ENCODE measurements at places on chromosomes 11 and 22.
A peak's percentile ranks its signal among the peaks of the same experiment; 100 is the strongest.

GRCh38 chr11:1040428-1041148 lies 4.1 kb upstream of the MUC6 start:
- no peak for DNase-seq

- no peak for DNase-seq
Observed at GRCh38 chr11:39541945-39542351, 1917.5 kb downstream of the LRRC4C start.

GRCh38 chr11:59783632-59784090 lies 26.9 kb downstream of the MRPL16 start:
- no peak for DNase-seq

GRCh38 chr11:67407688-67408163 lies 3.8 kb downstream of the TBC1D10C start:
- DNase-seq, result no peak

DNA sequence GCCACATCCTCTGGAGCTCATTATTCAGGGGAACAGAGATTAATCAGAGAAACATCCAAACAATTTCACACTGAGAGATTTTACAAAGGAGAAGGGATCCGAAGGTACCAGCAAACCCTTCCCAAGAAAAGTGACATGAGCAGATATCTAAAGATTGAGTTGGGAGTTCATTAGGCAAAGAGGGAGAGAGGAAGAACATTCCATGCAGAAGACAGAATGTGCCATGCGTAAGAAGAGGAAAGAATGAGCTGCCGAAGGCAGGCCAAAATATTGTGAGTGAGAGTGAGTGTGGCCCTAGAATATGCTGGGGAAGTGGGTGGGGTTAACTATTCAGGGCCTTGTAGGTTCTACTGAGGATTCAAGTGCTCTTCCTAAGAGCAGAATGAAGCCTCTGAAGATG lies 50.0 kb upstream of the LYVE1 start:
- no peak for DNase-seq

DNA sequence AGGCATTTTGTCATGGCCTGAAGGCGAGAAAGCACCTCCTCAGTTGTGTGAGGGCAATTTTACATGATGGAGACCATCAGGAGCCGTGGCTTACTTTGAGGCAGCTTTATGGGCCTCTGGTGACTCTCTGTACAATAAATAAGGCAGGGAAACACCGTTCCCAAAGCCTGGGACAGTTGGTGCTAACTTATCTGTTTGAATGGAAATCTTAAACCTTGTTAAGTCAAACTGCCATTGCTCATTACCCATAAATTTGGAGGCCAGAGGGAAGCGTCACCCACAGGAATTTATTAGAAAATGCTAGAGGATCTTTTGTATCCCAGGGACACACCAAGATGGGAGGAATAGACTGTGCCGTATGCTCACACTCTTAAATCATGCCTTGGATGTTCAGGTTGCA lies 1156.9 kb downstream of the BRD1 start:
- no peak for DNase-seq

- DNase-seq, result no peak
Observed at GRCh38 chr11:36530840-36531239, 20.8 kb upstream of the TRAF6 start.

DNA sequence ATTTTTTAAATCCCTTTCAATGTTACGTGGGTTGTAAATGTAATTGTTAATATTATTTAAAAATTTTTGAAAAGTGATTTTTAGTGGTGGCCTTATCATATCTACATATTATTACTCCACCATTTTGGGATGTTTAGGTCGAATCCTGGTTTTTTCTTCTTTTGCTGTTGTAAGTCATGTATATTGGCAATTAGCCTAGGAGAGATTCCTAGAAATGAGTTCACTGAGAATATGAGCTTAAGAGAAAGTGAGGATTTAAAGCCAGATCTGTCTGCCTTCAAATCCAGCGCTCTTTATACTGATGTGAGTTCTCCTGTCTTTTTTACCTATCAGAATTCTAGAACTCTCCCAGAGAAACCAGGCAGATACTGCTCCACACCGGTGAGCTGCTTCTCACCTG lies 56.1 kb downstream of the PTPRJ start:
- no peak for DNase-seq

DNA sequence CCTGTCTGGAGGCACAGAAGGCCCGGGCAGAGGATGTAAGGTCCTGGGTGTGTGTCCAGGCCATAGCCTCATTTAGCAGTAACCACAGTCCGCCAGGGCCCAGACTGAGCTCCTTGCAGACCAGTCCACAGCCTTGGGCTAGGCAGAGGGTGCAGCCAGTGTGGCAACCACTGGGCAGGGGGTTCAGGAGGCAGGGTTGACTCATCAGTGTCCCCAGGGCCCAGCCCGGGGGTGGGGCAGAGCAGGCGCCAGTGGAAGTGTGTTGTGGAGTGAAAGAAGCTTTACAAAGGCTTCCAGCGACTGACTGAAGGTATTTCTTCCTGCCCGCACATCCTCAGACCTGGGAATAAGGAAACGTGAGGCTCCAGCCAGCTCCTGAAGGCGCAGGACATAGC lies 27.7 kb upstream of the WNT11 start:
- no peak for DNase-seq

DNA sequence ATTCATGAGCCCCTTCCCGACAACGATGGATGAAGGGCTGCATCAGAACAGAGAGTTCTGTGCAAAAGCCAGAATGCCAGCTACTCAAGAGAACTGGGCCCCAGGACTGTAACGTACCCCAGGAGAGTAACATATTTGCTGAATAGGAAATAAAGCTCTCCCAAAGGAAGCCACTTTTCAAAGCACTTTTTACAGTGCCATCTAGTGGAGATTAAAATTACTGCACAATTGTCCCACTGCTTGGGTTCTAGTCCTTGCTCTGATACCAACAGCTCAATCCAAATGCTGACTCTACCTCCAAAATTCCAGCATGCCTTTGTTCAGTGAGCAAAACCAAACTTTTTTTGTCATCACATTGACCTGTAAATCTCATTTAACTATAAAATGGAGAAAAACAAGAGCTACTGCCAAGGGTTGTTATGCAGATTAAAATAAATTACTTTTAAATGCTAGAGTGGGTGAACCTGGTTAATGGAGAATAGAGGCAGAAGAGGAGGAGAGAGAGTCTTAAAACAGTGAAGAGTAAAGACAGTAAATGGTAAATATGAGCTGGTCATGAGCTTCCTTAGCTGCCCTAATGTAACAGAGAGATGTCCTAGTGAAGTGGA lies 87.6 kb upstream of the FSHB start:
- peak; percentile 25 for DNase-seq

GRCh38 chr22:49535527-49536125 lies 292.0 kb downstream of the BRD1 start:
- DNase-seq, result no peak

GRCh38 chr11:33471541-33471940 lies 214.4 kb downstream of the HIPK3 start:
- DNase-seq, result no peak

- no peak for DNase-seq
Observed at GRCh38 chr11:48058788-48059187, 78.4 kb downstream of the PTPRJ start.

GRCh38 chr11:19903620-19904069 lies 191.0 kb downstream of the NAV2 start:
- DNase-seq, result peak; percentile 60

DNA sequence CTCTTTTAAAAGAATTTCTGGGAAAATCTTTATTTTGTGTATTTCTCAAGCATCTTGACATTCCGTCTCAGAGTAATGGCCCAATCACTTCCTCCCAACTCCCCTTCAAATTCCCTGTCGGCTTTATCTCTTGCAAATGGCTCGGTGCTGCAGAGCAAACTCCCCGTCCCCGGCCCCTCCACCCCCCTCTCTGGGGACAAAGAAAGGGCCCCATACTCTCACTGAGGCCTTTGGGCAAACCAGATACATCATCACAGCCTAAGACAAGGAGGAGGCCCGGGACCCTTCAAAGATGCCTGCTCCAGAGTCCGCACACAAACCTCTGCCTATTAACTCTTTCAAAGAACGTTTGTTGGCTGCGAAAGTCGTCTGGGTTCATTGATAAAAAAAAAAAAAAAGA lies 3.9 kb upstream of the SMIM38 start:
- DNase-seq, result no peak
